T-cell (primary cell): ENCODE measurements at places on chromosomes 11 and 22. TPM values are rescaled to one million over a fixed set of nuclear protein-coding genes. Genes with fewer than 3 reads are reported as not detected.

GRCh38 chr22:26065847-26066246, 103.4 kb upstream of the SEZ6L start:
- DNase-seq, result no peak

DNA sequence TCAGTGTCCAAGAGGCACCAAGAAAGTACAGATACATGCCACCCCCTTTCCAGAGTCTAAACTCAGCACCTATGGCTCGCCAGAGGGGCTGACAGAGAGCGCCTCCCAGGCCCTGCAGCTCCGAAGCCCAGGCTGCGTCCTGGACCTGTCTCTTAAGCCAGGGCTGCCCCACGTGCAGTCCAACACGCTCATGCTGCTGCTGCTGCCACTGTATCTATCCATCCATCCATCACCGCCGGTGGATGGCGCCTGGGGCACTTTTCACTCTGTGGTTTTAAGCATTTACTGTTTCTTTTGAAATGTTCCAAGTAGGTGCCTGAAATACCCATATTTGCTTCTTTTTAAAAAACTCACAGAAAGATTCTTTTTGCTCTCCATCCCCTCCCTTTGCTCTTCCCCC, 41.8 kb downstream of the MACROD1 start:
- DNase-seq, result no peak

- no peak for DNase-seq
These were observed 29.0 kb downstream of the PDE3B start for GRCh38 chr11:14672635-14673034.

- DNase-seq, result no peak
These were observed 18.5 kb upstream of the TH start for GRCh38 chr11:2189938-2190656.

CRYBA4 gene
- not detected for total RNA-seq
